ENCODE measurements at places on chromosomes 13 and 19.

DNA sequence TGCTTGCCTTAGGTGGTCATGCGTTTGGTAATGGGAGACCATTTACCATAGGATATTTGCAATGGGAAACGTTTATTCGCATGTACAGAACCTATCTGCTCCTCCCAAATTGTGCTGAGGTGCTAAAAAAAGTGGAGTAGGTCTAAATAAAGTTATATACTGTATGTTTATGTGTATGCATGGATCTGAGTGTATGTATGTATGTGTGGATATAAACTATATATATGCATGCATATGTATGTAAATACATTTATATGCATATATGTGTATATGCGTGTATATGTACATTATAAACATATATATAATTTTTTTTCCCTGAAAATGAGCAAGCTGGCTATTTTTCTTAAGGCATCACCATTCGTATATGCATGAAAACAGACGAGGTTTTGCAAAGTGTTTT lies 95.9 kb downstream of the HS6ST3 start:
- DNase-seq = no peak

DNA sequence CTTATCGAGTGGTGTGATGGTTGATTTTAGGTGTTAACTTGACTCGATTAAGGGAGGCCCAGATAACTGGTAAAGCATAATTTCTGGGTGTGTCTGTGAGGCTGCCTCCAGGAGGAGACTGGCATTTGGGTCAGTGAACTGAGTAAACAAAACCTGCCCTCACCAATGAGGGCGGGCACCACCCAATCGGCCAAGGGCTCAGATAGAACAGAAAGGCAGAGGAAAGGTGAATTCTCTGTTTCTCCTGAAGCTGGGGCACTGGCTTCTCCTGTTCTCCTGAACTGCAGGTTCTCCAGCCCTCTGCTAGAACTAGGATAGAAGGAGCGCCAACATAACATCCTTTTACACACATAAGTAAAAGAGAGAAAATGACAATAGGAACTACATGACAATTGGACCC lies 35.1 kb downstream of the ESD start:
- DNase-seq = no peak

DNA sequence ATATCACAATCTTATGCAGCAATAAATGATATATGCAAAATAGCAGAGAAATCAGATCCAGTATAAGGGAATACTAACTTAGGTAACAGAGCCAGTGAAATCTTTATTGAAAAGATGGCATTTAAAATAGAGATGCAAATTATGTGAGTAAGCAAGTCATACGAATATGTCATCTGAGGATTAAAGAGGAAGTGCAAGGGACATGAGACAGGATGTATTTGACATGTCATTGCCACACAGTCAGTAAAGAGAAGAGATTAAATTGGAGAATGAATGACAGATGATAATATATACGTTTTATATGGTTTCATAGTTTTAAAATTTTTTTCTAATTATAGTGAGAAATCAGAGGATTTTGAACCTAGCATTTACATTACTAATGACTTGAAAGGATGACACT lies 426.4 kb downstream of the SLITRK5 start:
- DNase-seq = no peak

- no peak for DNase-seq
Observed at GRCh38 chr19:45467456-45468158, at the start of gene FOSB. TSS of gene FOSB (plus strand) at chr19:45467996. CDS start at chr19:45468587, 591 bp downstream.

Data from GM04503 (cell line).